Stomach (tissue), 19 donors: ENCODE measurements at places on chromosomes 1 and 21. TPM values are rescaled to one million over a fixed set of nuclear protein-coding genes. Genes with fewer than 3 reads are reported as not detected.
A peak's percentile ranks its signal among the peaks of the same experiment; 100 is the strongest.

- H3K4me1 ChIP-seq = no peaks in the 10 kb centered on the region
- DNase-seq = no peak
- no peak overlapping the region for H3K4me3 ChIP-seq
- H3K27ac ChIP-seq = no peak overlapping the region
- H3K27me3 ChIP-seq = no peaks in the 10 kb centered on the region
Observed at GRCh38 chr1:92051948-92052347, 22.2 kb downstream of the EPHX4 start.

DNA sequence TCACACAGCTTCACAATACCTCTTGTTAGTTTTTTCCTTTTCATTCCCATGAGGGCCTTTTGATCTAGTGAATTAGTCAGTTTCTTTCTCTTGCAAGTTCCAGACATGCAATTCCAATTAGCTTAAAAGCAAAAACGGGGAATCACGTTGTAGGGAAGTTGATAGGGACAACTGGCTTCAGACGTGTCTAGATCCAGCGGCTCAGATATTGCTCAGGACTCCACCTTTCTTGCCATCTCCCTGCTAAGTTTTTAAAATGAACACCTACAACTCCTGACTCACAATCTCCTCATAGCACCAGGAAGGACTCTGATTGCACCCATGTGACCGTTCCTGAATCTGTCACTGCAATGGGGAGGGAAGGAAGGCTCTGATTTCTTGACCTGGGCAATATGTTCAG lies 63.8 kb upstream of the ARHGAP29 start:
- DNase-seq = no peak
- no peak overlapping the region for H3K27ac ChIP-seq
- H3K4me1 ChIP-seq = peaks cover 14% of the 10 kb centered on the region
- H3K27me3 ChIP-seq = no peaks in the 10 kb centered on the region
- H3K4me3 ChIP-seq = no peak overlapping the region
- no peaks in the 10 kb centered on the region for H3K36me3 ChIP-seq

- no peak overlapping the region for H3K4me3 ChIP-seq
- DNase-seq = peak; percentile 70
- peaks cover 43% of the 10 kb centered on the region for H3K4me1 ChIP-seq
- no peaks in the 10 kb centered on the region for H3K27me3 ChIP-seq
- H3K36me3 ChIP-seq = peaks cover 75% of the 10 kb centered on the region
- no peak overlapping the region for H3K27ac ChIP-seq
Observed at GRCh38 chr1:206935491-206936067, 10.7 kb downstream of the PIGR start.

- no peaks in the 10 kb centered on the region for H3K4me1 ChIP-seq
- no peak for DNase-seq
- no peak overlapping the region for H3K4me3 ChIP-seq
- no peaks in the 10 kb centered on the region for H3K36me3 ChIP-seq
- no peaks in the 10 kb centered on the region for H3K27me3 ChIP-seq
Observed at GRCh38 chr1:76419603-76420002, 345.1 kb downstream of the ST6GALNAC3 start.

GRCh38 chr1:192545896-192546521 lies 29.6 kb upstream of the RGS1 start:
- no peaks in the 10 kb centered on the region for H3K36me3 ChIP-seq
- DNase-seq = no peak
- H3K27ac ChIP-seq = no peak overlapping the region
- H3K4me1 ChIP-seq = peaks cover 12% of the 10 kb centered on the region

DNA sequence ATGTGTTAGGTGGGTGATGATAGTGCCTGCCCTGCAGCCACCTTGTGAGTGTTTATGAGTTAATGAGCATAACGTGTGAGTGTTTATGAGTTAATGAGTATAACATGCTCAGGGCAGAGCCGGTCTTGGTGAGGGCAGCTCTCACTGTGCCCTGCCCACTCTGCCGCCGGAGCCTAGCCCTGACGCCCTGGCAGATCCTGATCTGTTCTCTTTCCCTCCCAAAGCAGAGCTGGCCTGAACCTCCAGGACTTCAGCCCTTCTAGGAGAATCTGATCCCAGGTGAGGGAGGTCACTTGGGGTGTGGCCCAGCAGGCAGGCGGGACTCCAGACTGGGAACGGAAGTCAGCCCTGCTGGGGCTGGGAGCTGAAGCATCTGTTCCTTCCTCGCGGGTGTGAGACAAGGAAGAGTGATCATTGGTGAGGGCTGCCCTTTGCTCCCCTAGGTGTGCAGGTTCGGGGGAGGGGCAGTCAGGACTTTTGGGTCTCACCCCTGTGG lies 5.7 kb downstream of the FBLIM1 start:
- peak overlapping the region; percentile 43 for H3K27ac ChIP-seq
- H3K4me3 ChIP-seq = no peak overlapping the region
- peaks cover 21% of the 10 kb centered on the region for H3K36me3 ChIP-seq
- peak; percentile 58 for DNase-seq
- peaks cover 50% of the 10 kb centered on the region for H3K4me1 ChIP-seq

The OR10J5 gene
- total RNA-seq = not detected

The HSPB7 gene
- total RNA-seq = 32.1 TPM
